ENCODE measurements at places on chromosomes 5 and 9.

DNA sequence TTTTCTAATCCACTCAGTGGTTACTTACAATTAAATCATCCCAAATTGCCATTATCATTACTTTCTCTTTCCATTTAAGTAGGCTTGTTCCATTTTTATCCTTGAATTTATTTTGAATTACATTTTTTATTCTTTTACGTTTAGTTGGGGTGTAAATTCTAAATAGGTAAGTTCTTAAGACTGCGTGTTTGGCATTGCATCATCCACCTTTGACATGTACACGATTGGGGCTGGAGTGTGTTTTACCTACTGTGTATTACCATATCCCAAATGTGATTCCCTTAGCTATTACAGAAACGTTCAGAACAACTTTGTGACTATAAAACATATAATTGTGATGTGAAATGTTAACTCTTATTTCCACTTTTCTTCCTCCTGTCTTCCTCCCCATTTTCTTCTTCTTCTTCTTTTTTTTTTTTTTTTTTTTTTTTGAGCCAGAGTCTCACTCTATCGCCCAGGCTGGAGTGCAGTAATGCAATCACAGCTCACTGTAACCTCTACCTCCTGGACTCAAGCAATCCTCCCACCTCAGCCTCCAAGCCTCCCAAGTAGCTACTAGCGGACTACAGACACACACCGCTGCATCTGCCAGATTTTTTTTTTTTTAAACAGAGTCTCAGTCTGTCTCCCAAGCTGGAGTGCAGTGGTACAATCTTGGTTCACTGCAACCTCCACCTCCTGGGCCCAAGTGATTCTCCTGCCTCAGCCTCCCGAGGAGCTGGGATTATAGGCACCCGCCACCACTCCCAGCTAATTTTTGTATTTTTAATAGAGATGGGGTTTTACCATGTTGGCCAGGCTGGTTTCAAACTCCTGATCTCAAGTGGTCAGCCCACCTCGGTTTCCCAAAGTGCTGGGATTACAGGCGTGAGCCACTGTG, 16.7 kb downstream of the MARVELD2 start:
- DNase-seq: no peak

GRCh38 chr9:130834371-130835336, at the start of gene ABL1:
ABL1 (plus strand) TSS chr9:130835254; CDS start chr9:130835447, 193 bp downstream.
- DNase-seq: peak; percentile 66

- no peak for DNase-seq
Measured at GRCh38 chr9:126125177-126125576, 201.5 kb upstream of the MVB12B start.

- no peak for DNase-seq
Measured at GRCh38 chr9:89719202-89719601, 114.4 kb downstream of the GADD45G start.

GRCh38 chr5:145378226-145378625, 456.9 kb downstream of the PRELID2 start:
- DNase-seq: no peak

DNA sequence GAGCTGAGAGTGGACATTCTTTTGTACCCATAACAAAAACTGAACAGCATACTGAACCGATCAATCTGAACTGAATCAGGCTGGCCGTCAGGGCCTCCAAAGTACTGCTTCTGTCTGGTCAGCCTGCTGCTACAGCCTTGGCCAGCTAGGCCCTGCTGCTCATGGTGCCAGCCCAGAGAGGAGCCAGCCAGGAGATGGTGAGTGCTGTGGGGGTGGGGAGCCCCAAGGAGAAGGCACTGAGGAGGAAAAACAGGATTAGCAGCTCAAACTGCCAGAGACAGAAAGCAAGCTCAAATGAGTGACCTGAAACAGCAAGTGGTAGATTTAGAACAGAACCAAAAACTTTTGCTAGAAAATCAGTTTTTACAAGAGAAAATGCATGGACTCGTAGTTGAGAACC, 23.9 kb downstream of the SRP19 start:
- no peak for DNase-seq

DNA sequence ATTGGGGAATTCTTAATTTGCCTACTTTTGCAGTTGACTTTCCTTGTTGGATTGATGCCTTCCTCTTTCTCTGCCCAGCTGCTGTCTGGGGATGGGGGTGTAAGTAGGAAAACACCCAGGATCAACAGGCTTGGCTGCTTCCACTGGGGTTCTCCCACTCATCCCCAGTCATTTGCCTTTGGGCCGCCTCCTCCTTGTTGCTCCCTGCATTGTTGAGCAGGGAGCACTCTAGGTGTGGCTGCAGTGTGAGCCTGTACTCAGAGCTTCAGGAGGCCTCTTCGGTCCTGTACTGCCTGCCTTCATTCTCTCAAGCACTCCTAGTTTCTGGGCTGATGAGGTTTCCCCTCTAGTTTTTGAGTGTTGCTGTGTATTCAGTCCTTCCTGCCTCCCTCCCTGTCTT, 12.1 kb downstream of the RHOBTB3 start:
- DNase-seq: no peak

GRCh38 chr5:52491071-52491787, 296.5 kb upstream of the ITGA1 start:
- DNase-seq: no peak

- DNase-seq: no peak
Measured at GRCh38 chr5:58071566-58071965, 388.3 kb downstream of the PLK2 start.

DNA sequence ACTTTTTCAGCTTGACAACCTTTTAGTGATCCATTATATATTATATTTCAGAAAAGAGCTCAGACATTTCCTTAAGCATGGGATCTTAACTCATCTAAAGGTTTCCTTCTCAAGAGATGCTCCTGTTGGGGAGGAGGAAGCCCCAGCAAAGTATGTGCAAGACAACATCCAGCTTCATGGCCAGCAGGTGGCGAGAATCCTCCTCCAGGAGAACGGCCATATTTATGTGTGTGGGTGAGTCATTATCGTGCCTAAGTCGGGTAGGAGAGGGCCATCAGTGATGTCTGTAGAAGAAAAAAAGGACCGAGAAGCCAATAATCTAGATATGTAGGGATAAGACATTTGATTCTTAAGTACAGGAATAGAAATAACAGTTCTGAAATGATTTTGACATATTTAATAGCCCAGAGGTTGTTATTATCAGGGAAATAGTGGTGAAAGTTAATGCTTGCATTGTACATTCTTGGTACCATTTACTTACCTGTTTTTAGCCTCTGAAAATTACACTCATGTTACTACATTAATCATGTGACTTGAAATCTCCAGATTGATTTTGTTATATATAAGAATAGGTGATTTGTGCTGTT, 28.2 kb downstream of the MTRR start:
- peak; percentile 43 for DNase-seq

DNA sequence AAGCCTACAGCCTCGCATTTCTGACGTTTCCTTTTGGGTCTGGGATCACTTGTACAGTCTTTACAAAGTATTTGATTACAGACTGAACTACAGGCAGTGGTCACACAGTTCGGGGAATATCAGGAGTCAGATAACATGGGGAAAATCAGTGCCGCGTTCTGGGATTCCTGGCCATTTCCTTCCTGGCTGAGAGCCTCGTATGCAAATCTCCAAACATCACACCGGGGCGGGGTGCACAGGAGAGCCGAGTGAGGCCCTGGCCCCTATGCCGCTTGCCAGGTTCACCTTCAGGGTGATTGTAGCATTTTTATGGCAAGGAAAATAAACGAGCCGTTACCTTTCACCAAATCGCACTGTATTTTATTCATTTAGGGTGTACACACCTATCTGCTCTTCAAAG, 29.6 kb upstream of the SLC9A3 start:
- DNase-seq: peak; percentile 70

DNA sequence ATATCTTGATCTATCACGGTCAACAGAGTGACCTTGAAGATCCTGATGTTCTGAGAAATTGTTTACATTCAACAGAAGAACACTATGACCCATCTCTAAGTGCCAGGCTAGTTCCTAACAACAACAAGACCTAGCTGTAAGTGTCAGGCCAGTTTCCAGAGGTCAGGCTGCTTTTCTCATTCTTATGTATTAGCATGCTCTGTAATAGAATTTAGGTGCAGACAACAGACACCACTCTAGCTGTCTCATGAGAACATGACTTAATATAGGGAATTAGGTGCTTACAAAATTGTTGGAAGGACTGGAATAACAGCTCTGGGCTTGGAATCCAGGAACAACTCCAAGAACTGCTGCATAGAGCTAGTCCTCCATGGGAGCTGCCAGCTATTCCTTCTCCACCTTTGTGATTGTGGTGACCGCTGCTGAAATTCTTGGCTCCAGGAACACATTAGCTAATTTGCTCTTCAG, 138.7 kb downstream of the SNX18 start:
- no peak for DNase-seq

DNA sequence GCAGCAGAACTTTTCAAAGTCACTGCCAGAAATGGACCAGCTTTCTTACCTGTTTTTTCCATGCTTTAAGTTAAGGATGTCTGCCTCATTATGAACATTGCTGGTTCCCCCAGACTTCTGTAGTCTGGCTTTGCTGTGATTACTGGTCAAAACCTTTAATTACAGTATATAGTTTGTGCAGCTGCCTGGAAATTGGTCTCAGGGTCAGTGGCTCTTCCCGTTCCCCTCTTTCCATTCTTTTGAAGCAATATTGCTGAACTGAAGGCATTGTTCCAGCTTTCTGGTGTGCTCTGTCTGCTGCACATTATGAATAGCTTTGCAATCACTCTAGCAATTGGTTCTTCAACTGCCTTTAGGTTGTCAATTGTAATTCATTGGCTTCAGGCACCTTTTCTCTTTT, 206.5 kb downstream of the ARL15 start:
- no peak for DNase-seq

- no peak for DNase-seq
Measured at GRCh38 chr9:110391826-110392485, 54.3 kb upstream of the TXNDC8 start.

DNA sequence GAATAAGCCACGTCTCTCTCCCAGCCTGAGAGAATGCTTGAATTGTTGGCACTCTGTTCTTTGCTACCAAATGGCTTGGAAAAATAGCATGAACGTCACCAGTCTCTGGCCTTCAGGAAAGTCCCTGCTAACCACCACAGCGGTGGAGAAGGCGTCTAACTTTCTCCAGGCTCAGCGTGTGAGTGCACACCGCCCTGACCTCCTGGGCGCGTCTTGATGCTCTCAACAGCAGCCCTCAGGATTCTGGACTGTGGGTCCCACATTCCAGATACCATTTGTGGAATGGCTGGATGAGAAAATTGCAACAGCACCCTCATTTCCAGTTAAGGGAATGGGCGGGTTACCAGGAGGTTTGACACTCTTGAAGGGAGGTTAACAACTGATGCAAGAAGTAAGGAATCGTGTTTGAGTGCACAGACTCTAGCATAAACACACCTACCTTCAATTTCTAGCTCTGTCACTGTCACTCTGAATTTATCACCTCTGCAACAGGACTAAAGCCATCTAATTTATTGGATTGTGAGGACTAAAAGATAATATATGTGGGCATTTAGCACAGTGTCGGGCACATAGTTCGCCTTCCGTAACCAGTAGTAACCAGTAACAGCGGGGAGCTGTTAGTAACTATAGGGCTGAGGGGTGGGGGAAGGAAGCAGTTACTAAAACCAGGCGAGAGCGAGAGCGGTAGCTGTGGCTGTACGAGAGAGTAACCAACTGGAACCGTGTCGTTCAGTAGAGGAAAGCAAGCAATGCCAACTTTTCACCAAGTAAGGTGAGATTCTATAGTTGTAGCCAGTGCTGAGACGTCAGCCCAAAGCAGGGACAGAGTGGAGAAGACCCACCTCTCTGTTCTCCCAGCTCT, 807 bp upstream of the PLGRKT start:
- DNase-seq: no peak

GRCh38 chr5:119131530-119132304, 60.8 kb downstream of the DMXL1 start:
- no peak for DNase-seq

DNA sequence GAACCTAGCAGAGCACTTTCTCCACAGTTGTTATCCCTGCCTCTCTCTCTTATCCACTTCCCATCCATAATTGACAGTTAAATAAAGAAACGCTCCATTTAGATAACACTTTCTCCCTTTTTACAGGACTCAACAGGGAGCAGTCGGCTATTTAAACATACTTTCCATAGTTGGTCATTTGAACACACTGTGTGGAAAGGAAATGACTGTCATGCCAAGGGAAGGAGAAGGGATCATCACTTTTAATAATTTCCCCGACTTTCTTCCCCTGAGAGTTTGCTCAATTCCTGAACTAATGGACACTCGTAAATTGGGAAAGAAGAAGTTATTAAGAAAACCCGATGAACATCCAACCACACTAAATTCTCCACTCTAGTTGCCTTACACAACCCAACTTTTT, 400.8 kb upstream of the PTGER4 start:
- DNase-seq: no peak

DNA sequence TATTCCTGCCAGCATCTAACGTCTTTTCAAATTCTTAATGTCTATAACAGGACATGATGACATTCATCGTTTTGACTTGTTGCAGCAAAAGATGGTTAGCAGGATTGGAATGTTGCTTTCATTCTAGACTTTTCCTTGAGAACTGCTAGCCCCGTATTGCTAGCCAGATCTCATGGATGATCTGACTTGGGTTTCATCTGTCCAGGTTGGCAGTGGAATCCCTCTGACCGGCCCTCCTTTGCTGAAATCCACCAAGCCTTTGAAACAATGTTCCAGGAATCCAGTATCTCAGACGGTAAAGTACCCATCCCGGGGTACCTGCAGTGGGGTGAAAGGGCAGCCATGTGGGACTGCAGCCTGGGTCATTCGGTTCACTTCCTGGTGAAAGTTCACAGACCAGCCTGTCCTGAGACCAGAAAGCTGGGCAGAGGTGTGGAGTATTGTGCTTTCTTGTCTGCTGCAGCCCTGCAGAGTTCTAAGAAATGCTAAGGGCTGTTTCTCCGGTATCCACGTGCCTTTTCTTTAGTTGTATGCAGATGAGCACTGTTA, 16.7 kb downstream of the QRFP start:
- DNase-seq: no peak

DNA sequence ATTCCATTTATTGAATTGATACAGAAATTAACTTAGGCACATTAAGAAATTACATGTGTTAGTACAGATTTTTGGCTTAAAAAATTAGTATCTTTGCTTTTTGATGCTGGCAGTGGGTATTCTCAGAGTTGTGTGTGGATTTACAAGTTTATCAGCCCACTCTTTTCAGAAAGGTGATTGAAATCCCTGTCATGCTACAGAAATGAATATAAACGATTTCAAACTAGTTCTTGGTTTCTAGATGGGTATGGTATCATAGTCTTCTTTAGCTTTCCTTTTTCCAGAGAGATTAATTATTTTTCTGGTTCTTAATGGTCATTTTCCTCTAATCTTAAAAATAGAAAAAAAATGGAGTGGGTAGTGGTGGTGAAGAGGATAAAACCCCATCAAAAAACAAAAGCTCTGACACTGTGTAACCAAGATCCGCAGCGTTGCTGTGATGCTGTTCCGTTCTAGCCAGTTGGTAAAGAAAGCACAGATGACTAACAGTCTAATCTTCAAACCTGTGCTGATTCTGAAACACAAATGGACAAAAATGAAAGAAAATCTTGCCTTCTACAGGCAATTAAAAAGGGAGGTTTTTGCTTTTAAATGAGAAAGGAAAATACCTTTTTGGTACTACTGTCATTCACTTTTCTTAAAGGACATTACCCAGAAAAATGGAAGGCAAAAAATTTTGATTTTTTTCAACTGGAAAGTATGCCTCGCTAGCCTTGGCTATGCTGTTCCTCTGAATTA, 5.2 kb downstream of the LRRTM2 start:
- no peak for DNase-seq

- DNase-seq: no peak
Measured at GRCh38 chr9:109467936-109468335, 30.2 kb downstream of the PTPN3 start.

GRCh38 chr5:128538250-128539037, 399 bp upstream of the FBN2 start:
- peak; percentile 88 for DNase-seq

All from GM23338 (cell line).